Naive thymus-derived CD8-positive, alpha-beta T cell (primary cell): ENCODE measurements at places on chromosomes 2 and 18.

DNA sequence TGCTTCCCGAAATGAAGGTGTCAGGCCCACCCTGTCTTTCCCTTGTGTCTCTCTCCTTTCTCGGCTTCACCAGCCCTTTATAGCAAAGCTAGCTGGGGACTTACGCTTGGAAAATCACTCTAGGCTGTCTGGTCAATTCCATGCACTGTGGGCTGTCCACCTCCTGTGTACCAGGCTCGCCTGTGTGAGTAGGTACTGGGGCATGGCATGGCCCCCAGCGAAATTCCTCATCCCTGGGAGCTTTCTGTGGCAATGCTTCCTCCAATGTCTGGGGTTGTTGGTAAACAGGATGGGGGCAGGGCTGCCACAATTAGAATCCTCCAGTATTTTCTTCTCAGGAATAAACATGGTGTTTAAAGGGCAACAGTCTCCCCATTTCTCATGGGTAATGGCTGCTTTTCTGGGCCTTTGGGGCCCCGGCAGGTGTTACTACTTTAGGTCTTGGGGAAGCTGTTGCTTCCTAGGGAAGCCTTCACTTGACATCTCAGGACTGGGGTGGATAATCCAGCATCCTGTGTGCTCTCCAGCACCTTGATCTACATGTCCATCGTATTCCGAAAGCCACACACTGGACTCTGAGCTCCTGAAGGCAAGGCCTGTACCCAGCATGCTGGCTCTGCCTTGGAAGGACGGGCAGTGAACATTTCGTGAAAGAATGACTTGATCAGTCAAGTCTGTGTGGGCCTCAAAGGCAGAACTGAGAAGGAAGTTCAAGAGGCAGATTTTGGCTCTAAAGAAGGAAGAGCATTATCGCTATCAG is 21.1 kb downstream of the RHOB start:
- no peak for DNase-seq

GRCh38 chr2:225889452-225889851 is 489.9 kb downstream of the NYAP2 start:
- no peak for DNase-seq

DNA sequence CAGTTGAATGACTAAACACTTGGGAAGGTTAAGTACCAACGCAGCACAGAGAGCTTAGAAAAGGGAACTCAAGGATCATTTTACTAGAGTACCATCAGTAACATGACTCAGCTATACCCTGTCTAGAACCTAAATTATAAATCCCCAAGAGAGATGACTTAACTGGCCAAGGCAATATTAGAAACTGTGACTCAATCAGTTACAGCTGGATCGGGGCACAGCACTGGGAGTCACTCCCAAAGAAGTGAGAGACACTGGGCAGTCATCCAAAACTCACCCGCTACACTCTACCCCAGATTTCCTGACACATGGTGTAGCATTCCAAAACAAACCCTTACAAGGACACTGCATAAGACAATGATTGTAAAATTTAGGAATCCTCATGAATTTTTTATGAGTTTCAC is 17.7 kb downstream of the IWS1 start:
- no peak for DNase-seq

GRCh38 chr2:170163411-170164065 is 14.4 kb upstream of the MYO3B start:
- no peak for DNase-seq

DNA sequence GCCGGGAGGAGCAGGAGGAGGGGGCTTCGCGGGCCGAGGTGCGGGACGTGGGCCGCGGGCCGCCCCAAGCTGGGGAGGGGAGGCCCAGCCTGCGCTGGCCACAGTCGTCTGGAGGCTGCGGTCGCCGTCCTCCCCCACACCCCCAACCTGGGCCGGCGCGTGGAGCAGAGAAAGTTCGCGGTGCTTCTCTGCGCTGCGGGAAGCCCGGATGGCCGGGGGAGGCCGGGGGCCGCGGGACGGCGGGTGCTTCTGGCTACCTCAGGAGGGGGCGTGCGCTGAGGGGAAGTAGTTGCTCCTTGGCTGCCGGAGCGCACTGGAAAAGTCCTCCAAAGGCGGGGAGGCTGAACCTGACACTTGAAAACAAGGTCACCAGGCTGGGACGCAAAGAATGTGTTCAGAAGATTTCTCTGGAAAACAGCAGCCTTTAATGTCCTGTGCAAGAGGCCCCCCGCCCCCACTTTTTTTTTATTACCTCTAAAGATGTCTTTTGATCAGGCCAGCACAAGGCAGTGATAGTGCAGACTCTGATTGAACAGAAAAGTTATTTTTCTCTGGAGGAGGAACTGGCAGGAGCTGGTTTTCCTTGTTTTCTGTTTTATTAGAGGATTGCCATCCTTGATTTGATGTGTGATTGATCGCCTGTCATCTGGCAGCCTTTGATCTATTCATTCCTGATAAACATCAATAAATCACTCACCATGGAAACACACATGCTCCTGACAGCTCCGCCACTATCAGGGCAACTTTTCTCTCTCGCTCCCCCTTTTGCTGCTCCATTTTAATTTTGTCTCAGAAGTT is 1.6 kb downstream of the TSHZ1 start:
- DNase-seq = peak; percentile 19

- no peak for DNase-seq
These were observed 1841.3 kb upstream of the CELF4 start for GRCh38 chr18:39406941-39407340.

DNA sequence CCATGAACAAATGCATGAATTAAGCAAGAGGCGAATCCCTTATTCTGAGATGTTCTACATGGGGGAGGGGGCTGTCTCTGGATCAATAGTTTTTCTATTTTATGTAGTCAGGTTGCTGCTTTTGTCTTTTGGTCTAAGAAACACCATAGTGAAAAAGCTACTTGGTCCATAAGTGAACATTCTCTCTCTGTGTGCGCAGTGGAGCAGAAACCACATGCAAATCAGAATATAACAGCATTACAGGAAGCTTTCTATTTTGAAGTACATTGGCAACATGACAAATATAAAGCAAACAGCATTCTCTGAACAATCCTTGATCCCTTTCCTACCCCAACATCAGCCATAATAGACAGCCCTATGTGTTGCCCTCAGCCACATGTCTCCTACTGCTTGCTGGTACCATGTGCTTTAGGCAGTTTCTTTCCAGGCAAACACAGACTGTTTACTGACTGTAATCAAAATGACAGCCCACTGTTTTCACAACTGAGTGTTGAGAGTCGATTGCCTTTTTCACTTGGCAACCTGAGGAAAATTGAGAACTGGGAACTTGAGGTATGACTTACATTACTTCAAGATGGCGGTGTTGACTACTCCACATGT is 10.6 kb downstream of the SCN3A start:
- DNase-seq = no peak
